ENCODE measurements at places on chromosomes 16 and 17. TPM values are rescaled to one million over a fixed set of nuclear protein-coding genes. Genes with fewer than 3 reads are reported as not detected.

The ZNF594 gene
- total RNA-seq: 15.5 TPM

The CBX8 gene
- total RNA-seq: 2.1 TPM

GRCh38 chr17:61774724-61775123 is 88.6 kb downstream of the BRIP1 start:
- no peaks in the 10 kb centered on the region for H3K27me3 ChIP-seq
- no peak overlapping the region for H3K27ac ChIP-seq
- H3K4me1 ChIP-seq: no peaks in the 10 kb centered on the region
- H3K36me3 ChIP-seq: peaks cover 13% of the 10 kb centered on the region
- DNase-seq: no peak
- no peak overlapping the region for H3K4me3 ChIP-seq

DNA sequence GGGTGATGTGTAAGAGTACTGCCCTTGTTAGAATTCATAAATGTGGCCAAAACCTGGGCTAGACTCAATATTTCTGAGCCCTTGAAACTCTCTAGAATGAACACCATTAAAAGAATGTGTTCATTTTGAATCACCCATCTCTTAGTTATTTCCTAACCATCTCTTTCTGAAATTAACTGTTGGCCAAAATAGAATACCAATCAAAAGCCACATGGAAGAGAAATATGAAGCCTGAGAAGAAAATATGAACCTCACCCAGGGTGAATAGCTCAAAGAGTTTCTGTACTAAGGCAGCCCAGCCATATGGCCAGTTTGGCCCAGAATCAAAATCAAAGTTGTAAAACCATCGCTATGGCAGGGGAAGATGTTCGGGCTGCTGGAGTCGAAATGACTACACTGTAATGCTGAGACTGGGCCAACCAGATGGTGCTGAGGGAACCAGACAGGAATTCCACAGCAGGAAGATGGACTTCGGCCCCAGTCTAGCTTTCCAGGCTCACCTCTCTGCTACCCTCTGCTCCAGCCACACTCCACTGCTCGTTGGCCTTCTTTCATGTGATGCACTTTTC is 154.3 kb upstream of the ZFHX3 start:
- H3K4me3 ChIP-seq: no peak overlapping the region
- H3K36me3 ChIP-seq: no peaks in the 10 kb centered on the region
- no peaks in the 10 kb centered on the region for H3K27me3 ChIP-seq
- no peaks in the 10 kb centered on the region for H3K4me1 ChIP-seq
- no peak overlapping the region for H3K27ac ChIP-seq

The KRT17 gene
- total RNA-seq: 0.50 TPM

The CES2 gene
- 14.7 TPM for total RNA-seq

GRCh38 chr17:38861399-38861843 is 7.9 kb upstream of the RPL23 start:
- H3K4me1 ChIP-seq: no peaks in the 10 kb centered on the region
- no peak for DNase-seq
- no peak overlapping the region for H3K27ac ChIP-seq
- no peaks in the 10 kb centered on the region for H3K27me3 ChIP-seq

- H3K4me1 ChIP-seq: 0 out of 2 replicates have a peak, but pooled peaks cover 2% of the 10 kb centered on the region
- H3K36me3 ChIP-seq: no peaks in the 10 kb centered on the region
- H3K27ac ChIP-seq: no peak overlapping the region
- H3K4me3 ChIP-seq: no peak overlapping the region
- H3K27me3 ChIP-seq: no peaks in the 10 kb centered on the region
These were observed 12.2 kb downstream of the CX3CL1 start for GRCh38 chr16:57384248-57385070.

DNA sequence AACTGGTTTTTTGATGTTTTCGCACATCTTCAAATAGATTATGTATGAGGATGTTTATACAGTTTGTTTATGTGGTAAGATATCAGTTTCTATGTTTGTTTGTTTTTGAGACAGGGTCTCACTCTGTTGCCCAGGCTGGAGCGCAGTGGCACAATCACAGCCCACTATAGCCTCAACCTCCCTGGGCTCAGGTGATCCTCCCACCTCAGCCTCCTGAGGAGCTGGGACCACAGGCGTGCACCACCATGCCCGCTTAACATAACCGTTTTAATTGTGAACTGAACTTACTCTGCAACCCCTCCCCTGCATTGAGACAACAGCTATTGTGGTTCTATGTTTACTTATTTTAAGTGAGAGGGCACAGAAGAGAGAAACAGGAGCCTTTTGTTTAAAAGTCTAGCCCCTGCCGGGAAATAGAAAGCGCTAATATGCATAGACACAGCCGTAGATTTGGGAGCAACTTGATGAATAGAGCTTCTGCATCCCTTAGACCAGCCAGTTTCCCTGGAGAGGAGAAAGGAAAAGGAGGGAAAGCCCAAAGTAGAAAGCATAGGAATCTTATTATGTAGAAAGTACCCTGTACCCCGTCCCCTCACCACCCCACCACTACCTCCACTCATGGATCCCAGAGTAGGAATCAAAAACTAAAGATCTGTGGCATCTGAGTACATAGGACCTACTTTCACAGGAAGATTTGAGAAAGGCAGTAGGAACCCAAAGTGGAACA is 19.6 kb upstream of the APPBP2 start:
- H3K27ac ChIP-seq: no peak overlapping the region
- no peaks in the 10 kb centered on the region for H3K36me3 ChIP-seq
- H3K4me3 ChIP-seq: no peak overlapping the region
- DNase-seq: no peak
- H3K4me1 ChIP-seq: no peaks in the 10 kb centered on the region

DNA sequence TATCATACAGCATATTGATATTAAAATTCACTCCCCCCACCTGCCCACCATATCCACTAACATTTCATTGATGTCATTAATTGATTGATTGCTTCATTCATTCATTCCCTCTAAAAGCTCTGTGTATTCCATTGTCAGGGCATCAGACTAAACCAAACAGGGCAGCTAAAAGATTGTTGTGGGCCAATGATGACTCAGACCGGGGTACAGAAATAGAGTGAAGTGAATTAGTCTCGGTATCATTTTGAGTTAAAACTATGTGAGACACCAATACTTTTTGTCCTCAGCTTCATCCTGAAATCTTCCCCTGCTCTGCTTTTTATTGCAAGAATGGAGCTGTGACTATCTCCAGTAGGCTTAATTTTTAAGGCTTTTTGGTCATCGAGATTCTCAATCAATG is 868.3 kb downstream of the CDH11 start:
- H3K4me1 ChIP-seq: no peaks in the 10 kb centered on the region
- H3K27ac ChIP-seq: no peak overlapping the region
- H3K4me3 ChIP-seq: no peak overlapping the region
- no peaks in the 10 kb centered on the region for H3K36me3 ChIP-seq

DNA sequence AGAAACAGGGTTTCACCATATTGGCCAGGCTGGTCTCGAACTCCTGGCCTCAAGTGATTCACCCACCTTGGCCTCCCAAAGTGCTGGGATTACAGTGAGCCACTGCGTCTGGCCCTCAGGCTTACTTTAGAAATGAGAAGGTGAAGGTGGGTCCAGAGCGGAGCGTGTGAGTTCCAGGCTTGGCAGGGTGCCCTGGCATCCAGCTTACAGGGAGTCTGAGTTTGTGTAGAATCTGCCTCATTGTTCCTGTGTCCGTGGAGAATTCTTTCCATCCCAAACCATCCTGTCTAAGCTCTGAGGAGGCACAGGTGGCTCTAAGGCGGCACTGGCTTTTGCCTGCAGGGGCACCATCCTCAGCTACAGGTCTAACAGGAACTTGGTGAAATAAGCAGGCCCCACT is 50.6 kb downstream of the RAB11FIP3 start:
- H3K4me1 ChIP-seq: peaks cover 12% of the 10 kb centered on the region
- H3K36me3 ChIP-seq: no peaks in the 10 kb centered on the region
- no peak overlapping the region for H3K4me3 ChIP-seq
